ENCODE measurements at places on chromosomes 12 and 14.
A peak's percentile ranks its signal among the peaks of the same experiment; 100 is the strongest.

DNA sequence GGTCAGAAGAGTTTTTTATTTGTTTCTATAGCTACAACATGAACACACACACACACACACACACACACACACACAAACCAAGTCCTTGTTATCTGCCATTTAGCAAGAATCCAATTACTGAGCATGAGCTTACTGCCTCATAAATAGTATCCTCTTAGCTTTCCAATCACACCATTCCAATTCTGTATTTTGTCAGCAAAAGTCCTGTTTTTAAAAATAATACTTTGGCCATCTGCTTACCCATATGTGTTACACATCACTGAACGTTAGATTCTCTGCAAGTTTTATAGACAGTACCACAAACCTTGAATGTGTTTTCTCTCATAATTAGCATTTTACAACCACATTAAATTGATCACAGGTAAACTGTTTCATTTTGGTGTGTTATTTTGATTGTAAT is 1905.4 kb upstream of the FLRT2 start:
- peak; percentile 16 for DNase-seq

GRCh38 chr14:53545217-53545616 is 392.1 kb upstream of the DDHD1 start:
- DNase-seq: no peak

DNA sequence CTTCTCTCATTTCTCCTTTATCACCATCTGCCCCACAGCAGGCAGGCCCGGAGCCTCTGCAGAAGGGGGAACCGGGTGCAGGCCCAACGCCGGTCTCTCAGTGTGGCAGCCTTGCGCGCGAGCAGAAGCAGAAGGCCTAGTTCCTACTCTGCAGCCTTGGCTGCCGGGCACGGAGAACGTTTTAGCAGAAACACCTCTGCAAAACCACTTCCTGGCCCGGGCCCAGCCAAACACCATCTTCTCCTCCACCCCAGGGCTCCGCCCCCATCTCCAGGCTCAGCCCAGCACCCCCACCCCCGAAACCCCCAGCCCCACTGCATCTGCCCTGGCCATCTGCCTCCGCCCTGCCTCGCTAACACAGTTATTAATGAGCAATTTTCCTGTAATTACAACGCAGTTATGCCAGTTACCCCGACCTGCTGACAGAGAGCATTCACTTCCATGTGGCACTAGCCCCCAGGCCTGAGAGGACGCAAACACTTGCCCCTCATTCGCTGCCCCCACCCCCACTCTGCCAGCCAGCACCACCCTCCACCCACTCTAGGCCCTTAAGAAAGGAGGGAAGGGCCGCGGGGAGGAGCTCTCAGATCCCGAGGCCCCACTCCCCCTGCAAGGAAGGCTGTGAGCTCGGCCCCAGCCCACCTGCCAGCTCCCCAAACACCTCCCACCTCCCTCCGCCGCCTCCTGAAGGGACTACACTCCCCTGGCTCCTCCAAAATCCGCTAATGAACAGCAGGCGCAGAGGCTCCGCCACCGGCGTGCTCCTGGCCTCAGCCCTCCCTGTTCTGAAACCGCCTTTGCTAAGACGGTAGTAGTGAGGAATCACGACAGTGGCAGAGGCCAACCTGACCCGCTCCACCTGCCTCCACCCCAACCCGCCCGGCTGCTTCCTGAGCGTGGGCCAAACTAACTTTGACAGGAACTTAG is 44.7 kb upstream of the FBRSL1 start:
- no peak for DNase-seq

GRCh38 chr14:23570806-23571483 is 3.4 kb upstream of the AP1G2 start:
- no peak for DNase-seq

- DNase-seq: no peak
Measured at GRCh38 chr12:99544457-99544856, 103.1 kb upstream of the GARIN6 start.

DNA sequence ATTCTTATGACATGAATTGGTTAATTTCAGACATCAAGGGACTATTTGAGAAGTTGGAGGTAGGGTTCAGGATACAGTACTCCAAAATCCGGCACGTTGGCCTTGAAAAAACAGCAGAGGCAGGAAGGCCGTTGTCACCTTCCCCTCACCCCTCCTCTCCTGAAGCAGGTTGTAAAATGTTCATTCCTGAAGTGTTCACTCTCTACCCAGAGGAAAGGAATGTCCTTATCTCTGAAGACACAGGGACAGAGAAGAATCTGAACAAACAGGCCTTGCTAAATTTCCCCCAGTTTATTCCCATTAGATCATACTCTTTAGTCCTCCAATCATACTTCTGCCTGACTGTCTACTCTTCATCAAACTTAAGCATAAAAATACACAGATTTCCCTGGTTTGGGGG is 313.6 kb downstream of the ZFP36L1 start:
- DNase-seq: peak; percentile 69

DNA sequence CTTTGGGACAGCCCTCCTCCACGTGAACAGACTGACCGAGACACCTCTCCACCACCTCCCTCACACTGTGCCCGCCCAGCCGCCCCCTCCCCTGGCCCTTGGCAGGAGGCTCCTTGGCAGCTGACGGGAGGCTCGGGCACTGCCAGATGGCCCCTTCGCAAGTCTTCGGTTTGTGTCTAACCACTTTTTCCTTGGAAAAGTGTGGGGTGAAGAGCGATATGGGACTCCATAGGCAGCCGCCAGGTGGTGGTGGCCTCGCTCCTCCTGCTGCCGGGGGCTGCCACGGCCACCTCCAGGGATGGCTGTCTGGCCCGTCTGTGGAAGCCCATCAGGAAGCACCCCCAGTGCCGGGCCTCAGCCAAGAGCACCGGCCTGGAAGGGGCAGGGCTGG is 58.7 kb downstream of the LRCOL1 start:
- no peak for DNase-seq

DNA sequence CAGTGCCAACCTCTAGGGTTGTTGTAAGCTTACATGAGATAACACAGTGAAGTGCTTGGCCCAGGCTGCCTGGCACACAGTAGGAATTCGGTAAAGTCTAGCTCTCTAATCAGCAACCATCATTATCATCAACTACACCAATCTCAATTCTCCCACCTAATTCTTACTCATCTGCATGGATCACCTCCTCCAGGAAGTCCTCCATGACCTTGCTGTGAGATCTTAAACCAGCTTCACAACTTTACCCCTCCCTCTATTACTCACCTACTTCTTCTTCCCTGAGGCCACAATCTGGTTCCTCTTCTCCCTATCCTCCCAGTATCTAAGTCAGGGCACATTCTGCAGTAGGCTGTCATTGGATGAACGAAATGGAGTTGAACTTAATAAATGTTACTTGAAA is 67.3 kb downstream of the GSC start:
- DNase-seq: no peak

DNA sequence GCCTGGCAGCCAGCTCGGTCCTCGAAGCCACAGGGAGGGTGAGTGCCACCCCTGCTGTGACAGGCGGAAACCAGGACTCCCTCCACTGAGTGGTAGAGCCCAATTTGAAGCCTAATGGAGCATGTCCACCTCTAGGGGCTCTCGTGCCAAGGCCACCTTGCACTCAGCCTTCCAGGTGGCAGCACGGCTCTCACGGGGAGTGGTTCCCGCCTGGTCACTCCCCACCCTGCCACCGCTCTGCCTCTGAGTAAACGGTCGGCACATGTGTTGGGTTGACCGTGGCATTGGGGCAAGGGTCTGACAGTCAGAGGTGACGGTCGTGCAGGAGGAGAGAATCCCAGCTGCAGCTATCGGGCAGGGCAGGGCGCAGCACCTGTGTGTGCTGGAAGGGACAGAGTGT is 34.8 kb downstream of the IL31 start:
- DNase-seq: no peak

GRCh38 chr12:4278329-4279197 is 5.0 kb downstream of the CCND2 start:
- peak; percentile 25 for DNase-seq

DNA sequence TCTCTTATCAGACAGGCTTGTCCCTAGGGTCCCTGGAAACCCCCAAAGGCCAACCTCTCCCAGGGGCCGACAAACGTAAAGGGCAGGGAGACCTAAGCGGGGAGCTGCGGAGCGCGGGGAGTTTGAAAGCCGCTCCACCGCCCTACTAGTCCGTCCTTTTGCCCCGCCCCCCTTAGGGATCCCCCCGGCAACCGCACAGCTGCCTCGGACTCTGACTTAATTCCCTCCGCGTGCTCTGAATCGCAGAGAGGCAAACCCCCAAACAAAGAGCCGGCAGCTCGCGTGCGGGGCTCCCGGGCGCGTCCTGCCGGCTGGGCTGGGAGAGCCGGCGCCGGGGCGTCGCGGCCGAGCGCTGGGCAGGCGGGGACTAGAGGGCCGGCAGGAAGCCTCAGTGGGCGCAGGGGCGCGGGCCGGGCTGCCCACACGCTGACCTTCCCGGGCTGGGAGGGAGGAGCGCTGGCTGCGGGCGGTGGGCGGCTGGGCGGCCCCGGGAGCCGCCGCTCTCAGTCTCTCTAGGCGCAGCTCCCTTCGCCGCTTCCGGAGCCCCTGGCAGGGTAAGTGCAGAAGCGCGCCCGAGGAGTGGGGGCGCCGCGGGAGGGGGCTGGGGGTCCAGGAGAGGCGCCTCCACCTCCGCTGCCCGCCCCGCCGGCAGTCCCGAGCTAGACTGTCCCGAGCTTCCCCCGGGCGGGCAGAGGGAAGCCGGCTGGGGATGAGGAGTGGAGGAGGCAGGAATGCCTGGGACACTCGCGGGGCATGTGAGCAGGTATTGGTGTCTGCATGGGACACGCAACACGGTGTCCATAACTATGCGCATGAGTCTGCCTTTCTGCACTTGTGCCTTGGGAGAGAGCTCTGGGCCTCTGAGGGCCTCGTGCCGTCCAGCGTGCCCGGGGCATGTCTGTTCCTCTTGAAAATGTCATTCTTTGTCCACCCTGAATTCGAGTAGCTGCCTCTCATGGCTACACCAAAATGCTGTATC is at the start of gene TSPAN11:
Gene TSPAN11 (plus strand): TSS at position 506 of the 979 bp plus-strand sequence. CDS start 27,244 bp downstream, outside the sequence.
- DNase-seq: peak; percentile 48

GRCh38 chr12:24664161-24664880 is 284.6 kb downstream of the BCAT1 start:
- peak; percentile 61 for DNase-seq

GRCh38 chr12:59077575-59078426 is 157.5 kb upstream of the LRIG3 start:
- DNase-seq: no peak

DNA sequence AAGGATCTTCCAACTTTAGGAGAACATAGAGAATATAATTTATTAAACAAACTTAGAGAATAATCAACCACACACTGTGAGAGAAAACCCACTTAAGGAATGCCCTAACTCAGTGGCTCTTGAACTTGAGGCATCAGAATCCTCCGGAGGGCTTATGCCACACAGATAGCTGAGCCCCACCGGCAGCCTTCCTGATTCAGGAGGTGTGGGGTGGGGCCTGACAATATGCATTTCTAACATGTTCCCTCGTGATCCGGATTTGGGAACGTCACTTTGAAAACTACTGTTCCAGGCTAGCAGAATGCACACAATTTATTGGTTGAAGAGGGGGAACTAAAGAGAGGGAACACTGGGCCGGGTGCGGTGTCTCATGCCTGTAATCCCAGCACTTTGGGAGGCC is 2.0 kb upstream of the SOAT2 start:
- no peak for DNase-seq

DNA sequence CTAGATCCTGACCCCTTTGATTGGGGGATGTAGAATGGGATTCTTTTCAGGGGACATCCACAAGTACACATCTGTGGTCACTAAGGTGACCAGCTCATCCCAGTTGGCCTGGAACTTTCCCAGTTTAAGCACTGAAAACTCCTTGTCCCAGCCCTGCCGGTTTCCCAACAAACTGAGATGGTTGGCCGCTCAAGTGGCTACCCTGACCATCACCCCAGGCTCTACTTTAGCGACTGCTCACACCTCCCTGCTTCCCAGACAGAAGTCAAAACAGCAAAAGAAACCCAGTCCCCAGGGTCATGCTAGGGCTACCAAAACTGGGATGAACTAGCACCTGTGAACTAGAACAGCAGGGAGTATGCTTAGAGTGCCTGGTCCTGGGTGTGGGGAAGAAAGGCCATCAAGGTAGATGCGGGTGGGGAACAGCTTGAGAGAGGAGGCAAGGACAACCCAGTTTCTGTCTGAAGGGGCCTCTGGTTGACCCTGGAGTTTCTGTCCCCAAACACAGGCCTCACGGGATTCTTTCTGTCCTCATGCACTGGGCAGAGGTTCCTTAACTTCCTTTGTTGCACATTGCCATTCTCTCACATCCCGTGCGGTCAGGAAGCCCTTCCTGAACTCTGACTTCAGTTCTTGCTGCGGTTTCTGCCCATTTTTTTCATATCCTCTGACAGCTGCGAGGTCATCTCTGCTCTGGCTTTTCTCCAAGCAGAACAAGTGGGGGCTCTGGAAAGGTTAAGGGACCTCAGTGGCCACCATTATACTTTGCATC is 1.6 kb downstream of the LTB4R start:
- peak; percentile 31 for DNase-seq

GRCh38 chr14:24726480-24726879 is 92.5 kb upstream of the GZMB start:
- DNase-seq: no peak

DNA sequence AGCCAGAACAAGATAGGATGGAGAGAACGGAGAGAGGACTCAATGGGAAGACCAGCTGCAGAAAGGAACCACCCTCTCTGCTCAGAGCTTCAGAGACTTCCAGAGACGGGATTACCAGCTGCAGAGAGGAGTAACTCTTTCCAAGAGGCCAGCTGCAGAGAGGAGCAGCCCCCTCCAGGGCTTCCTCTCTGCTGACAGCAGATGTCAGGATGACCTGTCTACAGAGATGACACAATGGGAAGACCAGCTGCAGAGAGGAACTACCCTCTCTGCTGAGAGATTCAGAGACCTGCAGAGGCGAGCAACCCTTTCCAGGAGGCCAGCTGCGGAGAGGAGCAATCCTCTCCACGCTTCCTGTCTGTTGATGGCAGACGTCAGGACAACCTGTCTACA is 61.8 kb downstream of the KLRG1 start:
- DNase-seq: no peak

DNA sequence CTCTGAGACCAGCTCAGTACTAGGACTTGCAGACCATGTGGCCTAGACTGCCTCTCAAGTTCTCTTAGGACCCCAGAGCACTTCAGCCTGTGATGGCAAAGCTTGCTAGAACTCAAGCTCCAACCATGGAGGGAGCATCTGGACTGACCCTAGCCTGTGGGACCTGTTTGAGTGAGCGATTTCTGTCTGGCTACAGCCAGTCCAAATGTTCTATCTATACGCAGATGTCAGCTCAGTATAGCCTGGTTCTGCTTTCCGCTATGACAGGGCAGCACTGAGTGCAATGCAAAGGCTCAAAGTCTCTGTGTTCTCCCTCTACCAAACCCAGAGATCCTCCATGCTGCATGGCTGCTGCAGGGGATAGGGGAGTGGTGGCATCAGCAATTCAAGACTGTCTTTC is 20.7 kb upstream of the PPM1H start:
- no peak for DNase-seq

DNA sequence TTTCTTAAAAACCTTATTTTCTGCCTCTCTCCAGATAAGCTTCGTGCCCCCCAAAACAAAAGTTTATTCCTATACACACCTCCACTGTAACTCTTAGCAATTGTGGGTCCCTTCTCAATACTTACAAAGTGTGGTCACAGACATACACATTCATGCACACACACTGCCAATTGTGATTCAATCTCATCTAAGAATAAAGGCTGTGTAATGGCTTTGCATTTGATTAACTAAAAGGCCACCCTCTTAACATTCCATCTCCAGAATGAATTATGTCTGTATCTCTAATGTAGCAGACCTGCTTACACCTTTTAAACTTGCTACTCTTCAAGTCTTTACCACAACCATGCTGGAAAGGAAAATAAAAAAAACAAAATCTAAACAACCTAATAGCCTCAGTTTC is 49.5 kb downstream of the MYF5 start:
- no peak for DNase-seq

- no peak for DNase-seq
Measured at GRCh38 chr12:102669056-102669455, 188.7 kb upstream of the IGF1 start.
